ENCODE measurements at places on chromosomes 2 and 18.

DNA sequence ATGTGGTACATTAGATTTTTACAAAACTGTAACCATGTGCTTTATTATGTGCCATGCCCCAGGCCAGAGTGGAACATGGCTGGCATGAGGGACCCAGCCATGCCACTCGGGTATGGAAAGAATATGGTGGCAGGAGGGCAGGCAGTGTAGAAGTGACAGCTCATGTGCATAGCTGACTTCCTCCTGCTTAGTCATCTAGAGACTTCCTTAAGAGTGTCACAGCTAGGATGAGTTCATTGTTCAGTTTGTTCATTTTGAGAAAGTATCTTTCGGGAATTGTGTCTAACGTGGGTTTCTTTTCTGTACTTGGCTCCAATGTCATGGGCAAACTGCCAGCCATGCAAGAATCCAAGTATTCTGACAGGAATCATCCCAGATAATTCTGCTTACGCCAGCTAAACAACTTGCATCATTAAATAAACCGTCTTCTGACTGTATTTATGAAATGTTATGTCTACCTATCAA lies 94.3 kb upstream of the ITGB6 start:
- no peak for DNase-seq

DNA sequence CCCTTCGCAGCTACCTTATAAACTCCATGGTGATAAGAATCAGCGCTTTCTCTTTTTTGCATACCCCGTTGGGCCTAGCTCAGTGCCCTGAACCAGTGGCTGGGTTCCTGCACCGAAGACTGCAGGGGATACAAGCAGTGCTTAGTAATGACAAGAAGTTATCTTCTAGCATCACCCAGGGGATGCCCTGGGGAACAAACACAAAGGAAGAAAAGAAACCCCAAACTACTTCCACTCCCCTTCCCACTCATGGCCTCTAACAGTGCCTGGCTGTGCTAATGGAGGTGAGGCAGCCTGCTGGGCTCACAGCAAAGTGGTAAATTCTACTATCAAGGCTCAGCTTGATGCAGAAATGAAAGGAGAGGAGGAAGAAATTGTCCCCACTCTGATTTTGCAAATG lies 314.7 kb downstream of the TXNL1 start:
- DNase-seq: no peak

- no peak for DNase-seq
Observed at GRCh38 chr2:20115902-20116301, 64.5 kb upstream of the LAPTM4A start.

GRCh38 chr2:111632661-111633060 lies 251.3 kb downstream of the ANAPC1 start:
- no peak for DNase-seq

- no peak for DNase-seq
Observed at GRCh38 chr2:183024339-183025095, 13.7 kb downstream of the NCKAP1 start.

DNA sequence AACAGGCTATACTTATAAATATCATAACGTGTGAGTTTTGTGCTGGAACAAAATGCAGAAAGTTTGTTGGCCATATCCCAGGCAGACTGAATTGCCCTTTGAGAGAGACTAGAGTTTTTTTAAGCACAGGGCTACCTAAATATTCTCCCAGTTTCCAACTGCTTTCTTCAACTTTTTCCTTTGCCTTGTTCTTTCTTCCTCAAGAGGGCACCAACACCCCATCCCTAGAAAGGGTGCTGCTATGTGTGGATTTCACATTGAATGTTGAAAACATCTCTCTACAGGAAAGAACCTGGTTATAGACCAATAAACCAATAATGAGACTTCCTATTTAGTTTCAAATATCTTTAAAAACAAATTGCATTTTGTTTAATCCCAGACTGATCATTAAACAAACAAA lies 87.9 kb downstream of the ICOS start:
- peak; percentile 20 for DNase-seq

GRCh38 chr2:118913131-118913802 lies 28.7 kb upstream of the MARCO start:
- no peak for DNase-seq

GRCh38 chr2:231890896-231891513 lies 35.2 kb downstream of the NPPC start:
- peak; percentile 11 for DNase-seq

DNA sequence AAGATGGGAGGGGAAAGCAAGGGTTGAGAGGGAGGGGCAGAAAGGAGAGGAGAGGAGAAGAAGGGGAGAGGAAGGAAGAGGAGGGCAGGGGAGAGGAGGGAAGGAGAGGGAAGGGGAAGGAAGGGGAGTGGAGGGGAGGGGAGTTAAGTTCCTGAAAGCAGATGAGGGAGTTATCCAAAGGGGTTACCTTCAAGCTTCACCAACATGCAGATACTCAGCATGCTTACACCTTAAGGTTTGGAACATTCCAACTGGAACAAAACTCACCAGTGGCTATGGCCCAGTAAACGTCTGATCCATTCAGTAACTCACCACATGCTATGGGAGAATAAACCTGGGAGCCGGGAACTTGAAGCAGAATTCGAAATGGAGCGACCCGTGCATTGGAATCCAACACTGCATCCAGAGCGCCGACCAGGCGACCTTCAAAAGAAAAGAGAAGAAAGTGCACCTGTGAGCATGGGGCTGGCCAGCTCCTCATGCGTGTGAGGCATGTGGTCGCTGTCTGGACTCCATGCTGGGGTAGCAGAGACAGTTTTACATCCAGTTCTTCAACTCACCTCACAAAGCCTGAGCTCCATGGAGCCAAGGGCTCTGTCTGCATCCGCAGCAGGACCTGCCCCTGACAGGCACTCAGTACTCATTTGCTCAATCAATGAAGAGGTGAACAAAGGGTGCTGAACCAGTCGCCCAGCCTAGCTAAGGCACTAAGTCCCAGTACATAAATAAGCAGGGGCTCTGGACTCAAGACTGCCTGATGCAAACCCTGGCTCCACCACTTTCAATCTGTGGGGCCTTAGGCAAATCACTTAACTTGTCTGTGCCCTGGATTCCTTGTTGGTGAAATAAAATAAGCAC lies 61.0 kb downstream of the TBC1D8 start:
- DNase-seq: no peak

- no peak for DNase-seq
Observed at GRCh38 chr2:80971-81736, 34.8 kb upstream of the FAM110C start.

GRCh38 chr2:226020176-226020575 lies 620.7 kb downstream of the NYAP2 start:
- no peak for DNase-seq

- DNase-seq: no peak
Observed at GRCh38 chr2:26567534-26567933, 73.6 kb downstream of the CIB4 start.

GRCh38 chr2:218406949-218407618 lies 7.4 kb downstream of the CTDSP1 start:
- DNase-seq: no peak

DNA sequence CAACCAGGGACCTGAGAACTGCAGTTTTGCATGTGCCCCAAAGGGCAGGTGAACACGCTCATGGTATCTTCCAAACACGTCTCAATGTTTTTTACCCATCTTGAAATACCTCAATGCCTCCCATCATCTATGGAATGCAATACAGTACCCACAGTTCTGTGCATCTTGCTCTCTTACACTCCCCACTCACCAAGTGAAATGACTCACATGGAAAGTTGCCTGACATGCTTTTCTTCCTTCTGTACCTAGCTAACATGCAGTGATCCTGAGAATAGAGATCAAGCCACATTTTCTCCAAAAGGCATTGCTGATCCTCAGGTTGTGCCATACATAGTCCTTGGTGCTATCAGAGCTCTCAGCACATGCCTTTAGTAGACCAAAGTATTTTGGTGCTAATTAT lies 373.9 kb downstream of the GPD2 start:
- DNase-seq: no peak
